Daoy (cell line): ENCODE measurements at places on chromosomes 1 and 21. TPM values are rescaled to one million over a fixed set of nuclear protein-coding genes. Genes with fewer than 3 reads are reported as not detected.

MATN1 gene
- 0.06 TPM in 1 of 2 replicates, not detected in the other for total RNA-seq

TINAGL1 gene
- total RNA-seq: 29.9 and 39.1 TPM in 2 replicates

PDE9A gene
- 0.17 TPM in 1 of 2 replicates, not detected in the other for total RNA-seq

HP1BP3 gene
- 143 and 153 TPM in 2 replicates for total RNA-seq

AMPD2 gene
- total RNA-seq: 121 and 135 TPM in 2 replicates

CYP4A11 gene
- total RNA-seq: not detected in 2 replicates

LAMB3 gene
- total RNA-seq: 5.7 and 7.8 TPM in 2 replicates

DNALI1 gene
- 3.8 and 9.3 TPM in 2 replicates for total RNA-seq

SOAT1 gene
- 15.9 and 16.2 TPM in 2 replicates for total RNA-seq

SLC6A17 gene
- total RNA-seq: 0.46 and 0.60 TPM in 2 replicates

PIGR gene
- total RNA-seq: not detected in 2 replicates

NTMT2 gene
- not detected in 2 replicates for total RNA-seq

LAD1 gene
- 0.06 and 0.71 TPM in 2 replicates for total RNA-seq

TPTE gene
- total RNA-seq: 5.9 and 7.3 TPM in 2 replicates

HES5 gene
- total RNA-seq: not detected in 2 replicates

FALEC gene
- not detected in 2 replicates for total RNA-seq

S100A7 gene
- not detected in 2 replicates for total RNA-seq

SFN gene
- 0.80 and 1.8 TPM in 2 replicates for total RNA-seq
